Lung (tissue), 17 donors: ENCODE measurements at places on chromosomes 12 and 14. TPM values are rescaled to one million over a fixed set of nuclear protein-coding genes. Genes with fewer than 3 reads are reported as not detected.

Gene SLCO1B1
- not detected for total RNA-seq

Gene SIX4
- 5.2 TPM for total RNA-seq

Gene SERPINA1
- 120 TPM for total RNA-seq

Gene PTPRB
- total RNA-seq: 93.6 TPM

Gene GARIN6
- total RNA-seq: not detected

Gene PTPN21
- total RNA-seq: 31.6 TPM

Gene ATF1
- 28.5 TPM for total RNA-seq

Gene AQP2
- not detected for total RNA-seq

Gene FAR2
- 14.4 TPM for total RNA-seq

Gene TSPAN31
- 61.1 TPM for total RNA-seq

Gene ASB2
- 3.7 TPM for total RNA-seq

- no peaks in the 10 kb centered on the region for H3K27me3 ChIP-seq
- no peak overlapping the region for H3K27ac ChIP-seq
- no peak for DNase-seq
- no peaks in the 10 kb centered on the region for H3K4me1 ChIP-seq
- H3K36me3 ChIP-seq: peaks cover 22% of the 10 kb centered on the region
Observed at GRCh38 chr12:68310370-68310769, 21.8 kb downstream of the MDM1 start.

- no peak overlapping the region for H3K27ac ChIP-seq
- H3K36me3 ChIP-seq: no peaks in the 10 kb centered on the region
- no peaks in the 10 kb centered on the region for H3K4me1 ChIP-seq
- no peak overlapping the region for H3K4me3 ChIP-seq
- no peaks in the 10 kb centered on the region for H3K27me3 ChIP-seq
Observed at GRCh38 chr12:83321971-83322370, 635.3 kb downstream of the TMTC2 start.

DNA sequence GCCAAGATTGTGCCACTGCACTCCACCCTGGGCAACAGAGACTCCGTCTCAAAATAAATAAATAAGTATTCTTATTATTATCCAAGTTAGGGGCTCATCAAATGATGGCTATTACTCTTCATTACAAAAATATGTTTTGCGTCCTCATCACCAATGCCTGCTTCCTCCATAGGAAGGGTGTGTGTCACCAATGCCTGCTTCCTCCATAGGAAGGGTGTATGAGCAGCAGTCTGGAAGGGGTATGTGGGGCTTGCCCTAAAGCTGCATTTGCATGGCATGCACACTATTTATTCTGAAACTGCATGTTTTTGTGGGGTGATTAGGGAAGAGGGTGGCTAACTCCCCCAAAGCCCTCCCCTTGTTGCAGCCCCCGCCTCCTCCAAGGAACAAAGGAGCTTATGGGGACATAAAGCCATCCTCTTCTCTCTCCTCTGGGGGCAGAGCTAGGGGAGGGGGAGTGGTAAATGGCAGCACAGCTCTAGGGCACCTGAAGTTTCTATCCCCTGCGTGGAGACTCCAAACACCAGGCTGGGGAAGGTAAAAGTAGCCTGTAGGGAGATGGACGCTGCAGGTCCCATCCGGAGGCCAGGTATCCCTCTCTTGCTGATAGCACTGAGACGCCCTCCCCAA, 1.3 kb downstream of the CAMKK2 start:
- H3K4me1 ChIP-seq: peaks cover 18% of the 10 kb centered on the region
- no peaks in the 10 kb centered on the region for H3K27me3 ChIP-seq
- no peak for DNase-seq
- H3K27ac ChIP-seq: peak overlapping the region; percentile 77
- peaks cover 2% of the 10 kb centered on the region for H3K36me3 ChIP-seq
- H3K4me3 ChIP-seq: peak overlapping the region; percentile 78

- H3K27ac ChIP-seq: no peak overlapping the region
- H3K36me3 ChIP-seq: no peaks in the 10 kb centered on the region
- no peak for DNase-seq
- no peaks in the 10 kb centered on the region for H3K4me1 ChIP-seq
- no peaks in the 10 kb centered on the region for H3K27me3 ChIP-seq
Observed at GRCh38 chr12:127780881-127781280, 486.1 kb upstream of the TMEM132C start.

DNA sequence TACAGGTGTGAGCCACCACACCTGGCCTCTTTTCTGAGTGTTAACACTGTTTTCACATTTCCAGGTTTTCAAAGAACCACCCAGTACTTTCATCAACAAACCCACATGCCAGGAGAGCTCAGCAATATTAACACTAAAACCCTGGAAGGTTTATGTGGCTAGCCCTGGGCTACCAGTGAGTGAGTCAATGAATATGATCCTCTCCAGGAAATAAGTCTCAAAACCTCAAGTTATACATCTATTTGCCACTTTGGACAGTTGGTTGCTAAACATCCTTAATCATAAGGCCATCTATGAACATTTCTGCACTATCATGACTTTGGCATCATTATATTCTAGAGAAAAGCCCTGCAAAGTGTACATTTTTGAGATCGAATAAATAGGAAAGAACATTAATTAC, 6.3 kb upstream of the CDKL1 start:
- peaks cover 27% of the 10 kb centered on the region for H3K4me1 ChIP-seq
- no peak for DNase-seq
- no peaks in the 10 kb centered on the region for H3K36me3 ChIP-seq

DNA sequence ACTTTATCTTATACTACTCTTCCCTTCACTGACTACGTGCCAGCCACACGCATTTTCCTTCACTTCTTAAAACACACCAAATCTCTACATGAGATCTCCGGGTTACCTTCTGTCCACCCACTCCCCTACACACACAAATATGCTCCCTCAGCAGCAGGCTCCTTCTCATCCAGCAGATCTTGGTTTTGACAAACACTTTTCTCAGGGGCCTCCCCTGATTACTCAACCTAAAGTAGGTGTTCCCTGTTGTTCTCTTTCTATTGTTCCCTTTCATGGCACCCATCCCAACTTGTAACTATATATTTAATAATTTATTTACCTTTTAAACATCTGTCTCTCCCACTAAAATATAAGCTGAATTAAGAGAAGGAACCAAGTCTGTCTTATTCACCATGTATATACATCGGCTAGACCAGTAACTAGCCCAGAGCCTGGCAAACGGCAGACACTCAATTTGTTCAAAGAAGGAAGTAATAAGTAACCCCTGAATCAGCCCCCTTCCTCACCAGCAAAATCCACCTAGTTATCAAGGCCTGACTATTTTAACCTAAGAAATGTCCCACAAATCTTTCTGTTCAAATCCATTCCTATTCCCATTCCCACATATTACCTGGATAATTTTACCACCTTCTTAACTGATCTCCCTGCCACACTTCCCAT, 2.7 kb downstream of the C2CD5 start:
- H3K4me3 ChIP-seq: no peak overlapping the region
- DNase-seq: no peak
- peaks cover 3% of the 10 kb centered on the region for H3K4me1 ChIP-seq
- H3K27ac ChIP-seq: no peak overlapping the region

GRCh38 chr14:82091097-82091496, 557.4 kb upstream of the SEL1L start:
- H3K36me3 ChIP-seq: no peaks in the 10 kb centered on the region
- no peaks in the 10 kb centered on the region for H3K27me3 ChIP-seq
- no peak for DNase-seq
- H3K4me3 ChIP-seq: no peak overlapping the region

DNA sequence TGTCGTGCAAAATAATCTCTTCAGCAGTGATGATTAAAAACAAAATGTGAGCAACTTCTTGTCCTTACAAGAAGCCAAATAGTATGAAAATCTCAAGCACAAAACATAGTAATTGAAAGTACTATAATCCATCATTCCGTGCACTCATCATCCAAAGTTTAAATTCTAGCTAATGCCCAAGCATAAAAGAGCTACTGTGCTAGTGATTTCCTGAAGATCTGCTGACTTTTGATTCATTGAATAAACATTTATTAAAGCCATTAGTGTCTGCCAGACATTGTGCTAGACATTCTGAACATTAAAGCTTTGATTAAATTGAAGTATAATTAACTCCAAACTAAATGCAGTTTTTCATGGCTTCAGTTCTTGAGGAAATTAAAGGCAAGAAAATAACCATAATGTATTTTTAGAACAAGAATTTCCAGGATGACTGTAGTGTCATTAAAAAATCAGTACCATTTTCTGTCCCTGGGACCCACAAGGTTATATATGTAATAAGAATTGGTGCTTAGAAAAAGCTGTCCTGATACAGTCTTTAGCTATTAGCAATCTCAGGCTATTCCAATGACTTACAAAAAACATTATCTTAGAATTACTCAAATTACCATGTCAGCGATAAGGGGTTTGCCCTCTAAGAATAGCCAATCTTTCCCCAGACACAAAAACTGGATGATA, 71.7 kb downstream of the CMAS start:
- no peaks in the 10 kb centered on the region for H3K27me3 ChIP-seq
- H3K27ac ChIP-seq: no peak overlapping the region
- no peak for DNase-seq
- no peaks in the 10 kb centered on the region for H3K4me1 ChIP-seq

DNA sequence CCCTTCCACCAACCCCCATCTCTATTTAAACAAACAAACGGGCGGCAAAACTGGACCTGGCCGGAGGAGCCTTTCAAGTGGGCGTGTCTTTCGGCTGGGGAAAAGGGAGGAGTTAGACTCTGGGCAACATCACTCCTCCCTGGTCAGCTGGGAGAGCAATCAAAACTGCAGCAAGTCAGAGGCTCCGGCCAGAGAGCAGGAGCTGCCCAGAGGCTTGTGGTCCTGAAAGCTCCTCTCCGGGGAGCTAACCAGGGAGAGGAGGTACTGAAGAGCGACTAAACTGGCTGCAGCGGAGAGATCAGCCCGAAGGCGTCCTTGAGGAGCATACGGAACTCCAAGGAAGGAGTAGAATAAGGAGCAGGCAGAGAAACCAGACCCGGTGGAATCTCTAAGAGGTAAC, at the start of gene NEUROD4:
Gene NEUROD4, plus strand, starts transcription at position 191 of the 400 bp plus-strand sequence. CDS start 6,466 bp downstream, outside the sequence.
- H3K4me3 ChIP-seq: no peak within 1 kb of the TSS
- DNase-seq: peak; percentile 83
- H3K27ac ChIP-seq: no peak within 1 kb of the TSS
- H3K4me1 ChIP-seq: no peaks in the 10 kb centered on the region
- H3K36me3 ChIP-seq: no peaks in the 10 kb centered on the region

DNA sequence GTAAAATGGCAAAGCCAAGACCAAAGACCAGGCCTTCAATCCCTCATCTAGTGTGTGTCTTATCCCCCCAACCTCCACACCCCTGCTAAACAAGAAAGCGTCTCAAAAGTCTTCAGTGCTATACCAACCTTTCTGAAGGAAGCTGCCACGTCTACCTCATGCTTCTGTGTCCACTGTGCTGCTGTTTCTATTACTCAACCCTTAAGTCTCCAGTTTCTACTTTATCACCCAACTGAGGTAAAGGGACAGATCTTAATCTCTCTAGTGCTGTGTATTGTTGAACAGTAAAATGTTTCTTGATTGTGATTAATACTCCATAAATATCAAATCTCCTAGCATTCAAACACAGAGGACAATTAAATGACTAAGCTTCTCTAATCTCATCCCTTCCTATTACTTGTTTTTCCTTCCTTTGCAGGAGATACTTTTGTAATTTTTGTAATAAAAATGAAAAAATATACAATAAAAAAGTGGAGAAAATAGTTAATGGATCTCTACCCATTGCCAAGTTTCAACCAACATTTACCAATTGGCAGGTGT, 23.3 kb downstream of the BTBD7 start:
- no peak for DNase-seq
- no peak overlapping the region for H3K4me3 ChIP-seq
- no peaks in the 10 kb centered on the region for H3K27me3 ChIP-seq
- H3K36me3 ChIP-seq: no peaks in the 10 kb centered on the region
- H3K27ac ChIP-seq: no peak overlapping the region
- no peaks in the 10 kb centered on the region for H3K4me1 ChIP-seq

DNA sequence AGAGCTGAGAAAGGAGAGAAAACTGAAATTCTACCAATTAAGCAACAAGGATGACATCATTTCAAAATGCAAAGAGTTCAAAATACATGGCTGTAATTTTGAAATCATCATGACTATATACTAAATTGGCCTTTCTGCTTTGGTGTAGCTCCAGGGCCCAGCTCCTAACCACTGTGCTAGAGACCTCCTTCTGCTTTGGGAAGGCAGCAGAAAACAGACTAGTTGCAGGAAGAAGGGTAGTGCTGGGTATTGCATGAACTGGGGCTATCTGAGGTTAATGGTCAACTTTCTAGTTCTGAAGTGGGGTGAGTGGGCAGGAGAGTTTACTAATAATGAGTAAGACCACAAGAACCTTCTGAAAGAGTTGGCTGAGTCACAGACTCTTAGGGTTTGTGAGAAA, 66.2 kb downstream of the PTGER2 start:
- H3K27me3 ChIP-seq: no peaks in the 10 kb centered on the region
- H3K27ac ChIP-seq: no peak overlapping the region
- no peak for DNase-seq
- H3K4me1 ChIP-seq: no peaks in the 10 kb centered on the region

GRCh38 chr14:68653804-68654203, 139.1 kb downstream of the ZFP36L1 start:
- no peak overlapping the region for H3K4me3 ChIP-seq
- no peaks in the 10 kb centered on the region for H3K27me3 ChIP-seq
- H3K27ac ChIP-seq: no peak overlapping the region

GRCh38 chr14:54213536-54213935, 183.3 kb upstream of the CDKN3 start:
- H3K4me3 ChIP-seq: no peak overlapping the region
- H3K27me3 ChIP-seq: no peaks in the 10 kb centered on the region
- no peak for DNase-seq
- no peaks in the 10 kb centered on the region for H3K4me1 ChIP-seq

DNA sequence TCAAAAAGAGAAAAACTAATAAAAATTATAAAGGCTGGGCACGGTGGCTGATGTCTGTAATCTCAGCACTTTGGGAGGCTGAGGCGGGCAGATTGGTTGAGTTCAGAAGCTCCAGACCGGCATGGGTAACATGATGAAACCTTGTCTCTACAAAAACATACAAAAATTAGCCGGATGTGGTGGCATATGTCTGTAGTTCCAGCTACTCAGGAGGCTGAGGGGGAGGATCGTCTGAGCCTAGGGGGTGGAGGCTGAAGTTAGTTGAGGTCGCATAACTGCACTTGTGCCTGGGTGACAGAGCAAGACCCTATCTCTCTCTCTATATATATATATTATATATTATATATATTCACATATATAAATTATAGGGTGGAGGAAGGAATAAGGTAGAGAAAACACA, 32.5 kb upstream of the ANO2 start:
- H3K27ac ChIP-seq: no peak overlapping the region
- H3K27me3 ChIP-seq: no peaks in the 10 kb centered on the region
- H3K36me3 ChIP-seq: no peaks in the 10 kb centered on the region
- DNase-seq: no peak

GRCh38 chr14:99747582-99748330, 45.5 kb upstream of the EML1 start:
- H3K27ac ChIP-seq: peak overlapping the region; percentile 59
- no peaks in the 10 kb centered on the region for H3K27me3 ChIP-seq
- peaks cover 14% of the 10 kb centered on the region for H3K4me1 ChIP-seq
